ENCODE measurements at places on chromosomes 1 and 21.

DNA sequence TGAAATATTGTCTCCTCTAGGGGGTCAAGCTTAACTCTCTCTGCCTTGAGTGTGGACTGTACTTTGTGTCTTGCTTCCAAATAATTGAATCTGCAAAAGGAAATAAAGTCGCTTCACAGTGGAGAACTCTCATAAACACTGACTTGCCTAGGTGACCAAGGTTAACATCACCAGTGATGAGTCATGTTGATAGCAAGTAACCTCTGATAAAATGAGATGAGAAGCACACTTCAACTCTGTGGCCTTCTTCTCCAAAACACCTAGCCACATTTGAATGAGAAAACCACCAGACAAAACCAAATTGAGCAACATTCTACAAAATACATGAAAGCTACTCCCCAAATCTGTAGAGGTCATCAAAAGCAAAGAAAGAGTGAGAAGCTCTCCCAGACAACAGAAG, 37.6 kb downstream of the PDE4B start:
- DNase-seq: no peak

DNA sequence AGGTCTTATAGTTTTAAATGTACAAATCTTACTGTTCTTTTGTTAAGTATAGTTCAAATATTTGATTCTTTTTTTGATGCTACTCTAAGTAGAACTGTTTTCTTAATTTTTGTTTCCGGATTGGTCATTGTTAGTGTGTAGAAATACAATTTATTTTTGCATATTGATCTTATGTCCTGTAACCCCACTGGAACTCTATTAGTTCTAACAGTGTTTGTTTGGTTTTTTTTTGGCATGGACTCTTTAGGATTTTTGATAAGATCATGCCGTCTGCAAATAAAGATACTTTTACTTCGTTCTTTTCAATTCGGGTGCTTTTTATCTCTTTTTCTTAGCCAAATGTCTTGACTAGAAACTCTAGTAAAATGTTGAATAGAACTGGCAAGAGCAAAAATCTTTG, 26.5 kb downstream of the GDAP2 start:
- no peak for DNase-seq

DNA sequence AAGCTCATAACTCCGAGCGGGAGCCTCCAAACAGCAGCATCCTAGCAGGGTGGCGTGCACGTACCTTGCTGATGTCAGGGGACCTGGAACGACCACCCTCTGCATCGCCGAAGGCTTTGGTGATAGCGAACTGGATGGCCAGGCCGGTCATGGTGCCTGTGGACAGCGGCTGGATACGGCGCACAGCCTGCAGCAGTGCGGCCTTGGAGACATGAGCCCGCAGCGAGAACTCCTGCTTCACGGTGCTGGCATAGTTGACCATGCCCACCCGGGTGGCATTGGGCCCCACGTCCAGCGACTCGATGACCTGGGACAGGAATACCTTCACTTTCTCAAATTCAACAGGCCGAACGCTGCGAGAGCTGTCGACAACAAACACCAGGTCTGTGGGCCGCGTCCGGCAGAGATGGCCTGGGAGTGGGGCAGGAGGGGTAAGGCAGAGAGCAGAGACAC, 2.0 kb downstream of the MATN1 start:
- no peak for DNase-seq

GRCh38 chr1:7335224-7335879, 435.7 kb upstream of the VAMP3 start:
- no peak for DNase-seq

GRCh38 chr1:231393668-231394067, 28.4 kb downstream of the EGLN1 start:
- DNase-seq: no peak

DNA sequence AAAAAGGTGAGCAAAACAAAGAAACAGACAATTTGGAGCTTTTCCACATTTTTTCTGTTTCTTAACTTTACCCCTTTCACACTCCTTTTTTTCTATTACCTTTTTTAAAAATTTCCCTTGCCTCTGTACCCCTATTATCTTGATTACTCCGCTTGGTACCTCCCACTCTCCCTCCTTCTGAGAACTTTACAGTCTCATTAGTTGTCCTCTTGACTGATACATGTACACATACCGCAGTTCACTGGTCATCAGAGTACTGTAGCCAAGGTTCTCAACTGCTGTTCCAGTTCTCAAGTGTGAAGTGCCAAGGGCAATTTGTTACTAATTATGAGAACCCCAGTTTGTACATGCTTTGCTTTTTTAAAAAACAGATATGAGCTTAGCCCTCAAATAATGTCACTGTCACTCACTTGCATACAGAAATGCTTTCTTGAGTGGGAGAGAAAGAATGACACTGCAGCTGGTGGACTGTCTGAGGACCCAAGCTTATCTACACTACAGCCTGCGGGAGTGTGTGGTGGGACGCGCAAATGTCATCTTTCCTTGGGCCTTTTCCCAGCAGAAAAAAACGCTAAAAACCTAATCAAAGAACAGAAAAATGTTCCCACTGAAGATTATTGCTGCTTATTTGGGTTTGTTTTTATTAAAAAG, 160.8 kb downstream of the DISP1 start:
- no peak for DNase-seq

- no peak for DNase-seq
These were observed 165.5 kb downstream of the ZSCAN20 start for GRCh38 chr1:33637846-33638440.

DNA sequence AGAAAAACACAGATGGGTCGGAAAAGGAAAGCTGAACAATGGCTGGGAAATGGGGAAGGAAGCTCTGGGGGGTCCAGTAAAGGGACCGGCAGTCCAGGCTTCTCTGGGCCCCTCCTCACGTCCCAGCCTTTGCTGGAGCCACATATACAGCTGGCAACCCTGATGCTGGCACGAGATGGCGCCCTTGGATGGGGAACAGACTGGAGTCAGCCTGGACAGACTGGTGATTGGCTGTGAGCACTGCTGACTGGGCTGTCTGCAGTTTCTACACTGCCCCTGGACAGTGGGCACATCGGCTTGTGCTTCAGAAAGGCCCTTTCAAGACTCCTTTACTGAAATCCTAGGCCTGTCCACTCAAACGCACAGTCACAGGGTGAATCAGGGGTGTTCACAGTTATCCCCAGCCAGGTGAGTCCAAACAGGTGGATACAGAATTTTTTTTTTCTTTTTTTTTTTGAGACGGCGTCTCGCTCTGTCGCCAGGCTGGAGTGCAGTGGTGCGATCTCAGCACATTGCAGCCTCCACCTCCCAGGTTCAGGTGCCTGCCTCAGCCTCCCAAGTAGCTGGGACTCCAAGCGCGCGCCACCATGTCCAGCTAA, 31.1 kb upstream of the ZBTB40 start:
- no peak for DNase-seq

DNA sequence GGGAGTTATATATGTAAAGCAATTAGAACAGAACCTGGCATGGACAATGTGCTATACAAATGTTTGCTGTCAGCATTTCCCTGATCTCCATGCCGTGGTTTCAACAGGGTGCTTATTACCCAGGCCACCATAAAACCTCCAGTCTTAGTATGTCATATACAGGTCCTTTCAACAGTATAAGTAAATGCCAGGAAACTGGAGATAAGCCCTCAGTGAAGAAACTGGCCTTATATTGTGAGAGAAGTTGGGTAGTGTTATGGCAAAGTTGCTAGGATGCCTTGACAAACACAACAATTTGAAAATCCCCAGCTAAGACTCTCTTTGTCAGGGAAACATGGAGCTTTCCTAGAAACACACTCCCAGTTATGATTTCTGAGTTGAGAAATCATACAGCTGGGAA, 850.2 kb upstream of the ADAMTS5 start:
- DNase-seq: no peak
